Suppressor macrophage (primary cell): ENCODE measurements at places on chromosomes 4 and X.
A peak's percentile ranks its signal among the peaks of the same experiment; 100 is the strongest.

- no peak for DNase-seq
These were observed 1167.2 kb upstream of the PABPC4L start for GRCh38 chr4:135368831-135369230.

GRCh38 chrX:130626521-130626920 lies 224.7 kb downstream of the RBMX2 start:
- DNase-seq = no peak

GRCh38 chr4:4783847-4784246 lies 75.6 kb upstream of the MSX1 start:
- no peak for DNase-seq

GRCh38 chr4:78592088-78592783 lies 40.7 kb downstream of the ANXA3 start:
- DNase-seq = no peak

GRCh38 chr4:132540797-132541196 lies 608.3 kb upstream of the PCDH10 start:
- DNase-seq = no peak

- peak; percentile 9 for DNase-seq
These were observed 1.2 kb upstream of the MID1IP1 start for GRCh38 chrX:38799995-38800580.

DNA sequence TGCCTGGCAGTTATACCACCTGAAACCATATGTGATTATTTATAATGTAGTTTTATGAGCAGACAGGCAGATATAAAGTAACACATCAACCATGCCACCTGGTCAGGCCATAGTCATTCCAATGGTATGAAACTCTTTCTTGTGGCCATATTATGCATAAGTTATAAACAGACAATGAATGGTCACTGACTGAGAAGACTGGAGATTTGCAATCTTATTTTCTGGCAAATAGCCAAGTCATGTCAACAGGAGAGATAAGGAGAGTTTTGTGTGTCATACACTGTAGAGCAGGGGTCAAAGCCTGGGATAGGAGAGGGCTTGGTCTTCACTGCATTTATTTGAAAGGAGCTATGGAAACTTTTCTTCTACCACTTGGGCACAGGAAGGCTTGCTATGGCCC lies 29.5 kb downstream of the SORBS2 start:
- DNase-seq = no peak

DNA sequence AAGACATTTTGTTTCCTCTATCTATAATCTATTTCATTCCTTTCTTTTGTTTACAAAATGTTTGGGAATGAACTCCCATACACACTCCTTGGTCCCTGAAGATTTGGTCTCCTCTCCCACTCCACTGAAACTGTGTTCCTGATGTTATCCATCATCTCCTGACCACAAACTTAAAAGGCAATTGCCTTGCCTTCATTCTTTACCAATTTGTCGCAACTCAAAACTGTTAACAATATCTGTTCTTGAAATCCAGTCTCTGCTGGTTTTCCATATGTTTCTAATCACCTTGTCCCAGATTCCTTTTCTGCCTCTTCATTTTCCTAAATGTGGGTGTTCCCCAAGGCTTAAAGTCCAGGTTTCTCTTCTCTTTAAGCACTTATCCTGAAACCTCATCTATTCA lies 262.2 kb upstream of the TTC29 start:
- DNase-seq = no peak
